ENCODE measurements at places on chromosomes 6 and 20.

DNA sequence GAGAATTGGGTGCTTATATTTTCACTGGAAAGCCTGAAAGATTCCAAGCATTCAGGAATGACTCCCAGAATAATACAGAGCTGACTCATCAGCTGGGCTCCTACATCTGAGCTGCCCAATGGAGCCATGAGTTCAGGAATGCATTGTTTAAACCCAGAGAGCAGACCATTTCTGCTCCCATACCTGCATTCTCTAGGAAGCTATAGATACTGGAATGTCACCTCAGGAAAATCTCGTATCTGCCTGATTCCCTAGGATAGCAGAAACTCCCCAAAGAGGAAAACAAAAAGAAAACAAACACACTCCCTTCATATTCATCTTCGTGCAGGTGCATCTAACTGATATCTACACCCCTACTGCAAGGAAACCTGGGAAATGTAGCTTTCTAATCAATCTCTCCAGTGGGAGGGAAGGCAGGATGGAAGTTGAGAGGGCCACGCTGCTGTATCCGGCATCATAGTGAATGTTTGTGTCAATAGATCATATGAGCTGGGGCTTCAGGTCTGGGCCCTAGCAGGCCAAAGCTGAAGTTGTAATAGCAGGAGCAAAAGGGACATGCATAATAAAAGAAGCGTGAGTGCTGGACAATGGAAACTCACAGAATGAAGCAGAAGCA is 8.2 kb upstream of the SLC2A12 start:
- no peak for DNase-seq

DNA sequence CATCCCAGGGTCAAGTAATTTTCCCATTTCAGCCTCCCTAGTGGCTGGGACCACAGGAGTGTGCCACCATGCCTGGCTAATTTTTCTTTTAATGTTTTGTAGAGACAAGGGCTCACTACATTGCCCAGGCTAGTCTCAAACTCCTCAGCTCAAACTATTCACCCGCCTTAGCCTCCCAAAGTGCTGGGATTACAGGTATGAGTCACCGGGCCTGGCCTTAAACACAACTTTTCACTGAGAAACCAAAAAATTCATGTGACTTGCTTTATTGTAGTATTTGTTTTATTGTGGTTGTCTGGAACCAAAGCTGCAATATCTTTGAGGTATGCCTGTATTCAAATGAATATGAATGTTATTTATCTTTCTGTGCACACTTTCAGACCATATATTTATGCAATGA is 72.2 kb downstream of the RWDD2A start:
- DNase-seq = no peak

DNA sequence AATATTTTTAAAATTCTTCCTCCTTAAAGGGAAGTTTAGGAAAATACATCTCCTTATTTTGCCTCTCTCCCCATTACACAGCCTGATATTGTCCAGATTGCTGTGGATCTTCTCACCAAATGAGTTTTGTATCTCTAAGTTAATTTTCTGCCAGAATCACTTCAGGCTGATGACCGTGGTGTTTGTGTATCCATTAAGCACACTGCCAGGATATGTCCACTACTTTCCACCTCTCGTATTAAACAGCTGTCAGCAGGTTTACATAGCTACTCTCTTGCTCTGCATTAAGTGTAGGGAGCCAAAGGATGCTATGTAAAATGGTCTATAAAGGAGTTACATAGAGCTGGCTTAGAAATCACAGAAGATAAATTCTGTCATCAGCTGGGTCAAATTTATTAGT is 201.1 kb downstream of the ZFAND3 start:
- no peak for DNase-seq

- no peak for DNase-seq
Observed at GRCh38 chr6:127381384-127381783, 38.0 kb upstream of the ECHDC1 start.

GRCh38 chr6:162068340-162068739 is 659.2 kb downstream of the PRKN start:
- no peak for DNase-seq

- DNase-seq = no peak
Observed at GRCh38 chr6:33994472-33995308, 151.2 kb downstream of the GRM4 start.

GRCh38 chr6:21186479-21187055 is 407.0 kb upstream of the SOX4 start:
- DNase-seq = no peak

GRCh38 chr6:138785980-138786379 is 9.9 kb upstream of the ECT2L start:
- DNase-seq = no peak

- DNase-seq = peak; percentile 61
Observed at GRCh38 chr6:26216886-26217713, 129.9 kb downstream of the HFE start.

GRCh38 chr6:30075094-30075789 is at the start of gene RNF39:
Gene RNF39, minus strand, starts transcription at chr6:30075769. Its CDS starts 184 bp downstream, at chr6:30075585.
- DNase-seq = no peak

GRCh38 chr20:34022151-34022838 is 28.6 kb downstream of the RALY start:
- DNase-seq = no peak

DNA sequence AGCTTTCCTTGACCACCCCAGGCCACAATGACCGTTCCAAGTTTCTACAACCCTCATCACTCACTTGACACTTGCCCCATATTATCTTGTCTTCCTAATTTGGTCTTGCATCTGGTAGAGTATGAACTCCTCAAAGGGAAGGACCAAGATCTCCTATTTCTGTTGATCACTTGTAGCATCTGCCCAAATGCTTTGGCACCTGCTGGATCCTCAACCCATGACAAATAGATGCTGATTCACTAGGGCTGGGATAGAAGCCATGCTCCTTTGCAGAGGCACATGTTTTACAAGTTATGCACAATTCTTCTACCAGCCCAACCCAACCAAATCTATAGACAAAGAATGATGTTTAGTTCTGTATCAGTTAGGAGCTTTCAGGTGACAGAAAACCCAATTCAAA is 110.7 kb downstream of the UNC5CL start:
- no peak for DNase-seq

DNA sequence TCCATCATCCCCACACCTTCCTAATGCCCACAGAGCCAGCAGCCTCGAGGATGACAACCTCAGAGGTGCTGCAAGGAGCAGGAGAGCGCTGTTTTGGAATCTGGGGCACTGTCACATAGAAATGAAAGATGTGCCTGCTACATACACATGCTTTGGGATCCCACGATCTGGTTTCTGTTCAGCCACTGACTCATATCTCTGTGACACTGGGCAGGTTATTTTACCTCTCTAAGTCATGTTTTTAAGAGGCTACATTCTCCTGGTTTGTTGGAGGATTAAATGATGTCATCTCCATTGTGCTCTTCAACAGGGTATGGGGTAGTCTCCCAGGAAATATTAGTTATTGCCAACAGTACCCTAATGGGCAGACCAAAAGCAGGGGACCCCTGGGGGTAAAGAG is 32.6 kb upstream of the TAB2 start:
- DNase-seq = no peak

- no peak for DNase-seq
Observed at GRCh38 chr20:35942243-35942642, 12.1 kb downstream of the SCAND1 start.

GRCh38 chr6:160750276-160750689 is 48.2 kb downstream of the PLG start:
- DNase-seq = no peak

DNA sequence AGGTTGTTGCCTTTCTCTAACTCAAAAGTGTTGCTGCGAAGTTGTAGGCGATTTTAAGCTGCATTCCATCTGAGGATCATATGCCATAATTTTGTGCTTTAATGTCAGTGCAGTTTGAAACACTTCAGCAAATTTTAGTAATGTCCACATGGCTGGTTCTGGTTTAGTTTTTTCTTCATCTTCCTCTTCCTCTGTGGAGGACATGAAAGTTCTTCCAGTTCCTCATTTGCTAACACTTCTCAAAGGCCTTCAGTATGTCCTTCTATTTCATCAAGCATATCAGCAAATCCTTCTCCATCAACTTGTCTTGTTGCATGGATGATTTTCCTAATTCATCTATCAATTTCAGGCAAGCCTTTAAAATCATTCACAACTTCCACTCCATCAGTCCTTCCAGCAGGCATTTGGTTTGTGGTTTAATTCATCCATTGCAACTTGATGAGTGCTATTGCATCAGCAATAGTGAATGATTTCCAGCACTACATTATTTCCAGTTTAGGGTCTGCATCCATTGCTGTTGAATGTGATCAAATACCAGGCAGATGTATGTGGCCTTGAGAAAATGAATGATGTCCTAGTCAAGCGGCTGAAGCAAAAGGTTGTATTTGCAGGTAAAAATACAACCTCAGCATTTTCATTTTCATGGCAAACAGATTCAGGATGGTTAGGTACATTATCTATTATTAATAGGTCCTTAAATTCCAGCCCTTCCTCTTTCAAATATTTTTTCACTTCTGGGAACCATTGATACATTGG is 20.2 kb downstream of the SHLD1 start:
- DNase-seq = no peak

- no peak for DNase-seq
Observed at GRCh38 chr20:51026269-51026668, 3.4 kb upstream of the KCNG1 start.

- DNase-seq = no peak
Observed at GRCh38 chr6:44561060-44561623, 173.6 kb downstream of the CDC5L start.

- no peak for DNase-seq
Observed at GRCh38 chr20:46139266-46139889, 21.3 kb downstream of the CD40 start.

DNA sequence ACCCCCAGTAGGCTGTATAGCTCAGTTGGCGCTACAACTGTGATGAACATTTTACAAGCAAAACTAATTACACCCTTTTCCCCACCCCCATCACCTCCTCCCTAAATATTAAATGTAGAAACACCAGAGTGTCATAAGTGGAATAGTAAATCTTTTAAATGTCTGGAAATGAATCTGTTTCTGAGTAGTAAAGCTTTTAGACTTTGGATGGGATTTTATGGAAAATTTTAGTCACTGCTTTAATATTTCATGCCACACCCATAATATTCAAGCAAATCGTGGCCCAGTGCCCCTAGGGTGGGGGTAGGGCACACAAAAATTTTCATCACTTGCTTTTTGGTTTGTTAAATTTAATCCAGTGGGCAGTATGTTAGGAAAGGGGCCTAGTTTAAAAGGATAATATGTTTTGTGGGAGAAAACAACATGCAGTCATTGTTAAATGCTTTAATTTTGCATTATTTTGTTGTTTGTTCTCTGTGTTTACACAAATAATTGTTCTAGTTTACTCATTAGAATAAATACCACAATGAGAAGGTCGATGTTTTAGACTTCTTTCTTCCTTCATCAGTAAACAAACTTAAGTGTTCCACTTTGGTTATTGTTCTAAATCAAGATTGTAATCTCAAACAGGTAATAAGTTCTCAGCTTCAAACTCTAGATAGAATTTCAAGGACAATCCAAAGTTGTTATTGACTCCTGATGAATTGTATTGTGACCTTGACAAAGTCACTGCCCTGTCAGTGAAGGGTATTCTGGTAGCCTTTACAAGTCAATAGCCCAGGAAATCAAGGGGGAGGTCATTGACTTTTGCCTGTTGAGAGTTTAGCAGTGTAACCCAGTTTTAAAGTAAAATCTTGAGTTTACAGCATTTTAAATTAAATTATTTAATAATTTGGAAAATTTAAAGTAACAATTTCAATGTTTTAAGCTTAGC is 79.2 kb downstream of the CBFA2T2 start:
- DNase-seq = no peak

GRCh38 chr20:3115190-3116107 is 30.9 kb upstream of the AVP start:
- no peak for DNase-seq

DNA sequence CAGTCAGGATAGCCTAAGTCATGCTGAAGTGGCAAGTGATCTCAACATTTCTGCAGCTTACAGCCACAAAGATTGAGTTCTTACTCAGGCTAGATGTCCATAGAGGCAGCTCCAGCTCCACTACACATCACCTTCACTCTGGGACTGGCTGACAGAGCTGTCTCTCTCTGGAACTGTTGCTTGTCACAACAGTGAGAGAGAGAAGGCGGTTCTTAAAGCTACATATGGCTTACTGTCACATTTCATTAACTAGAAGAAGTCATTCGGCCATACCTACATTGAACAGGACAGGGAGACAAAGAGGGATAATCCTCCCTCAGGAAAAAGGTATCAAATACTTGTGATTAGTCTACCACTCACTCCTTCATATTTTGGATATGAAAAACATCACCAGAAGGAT is 914.9 kb upstream of the FLRT3 start:
- DNase-seq = no peak

DNA sequence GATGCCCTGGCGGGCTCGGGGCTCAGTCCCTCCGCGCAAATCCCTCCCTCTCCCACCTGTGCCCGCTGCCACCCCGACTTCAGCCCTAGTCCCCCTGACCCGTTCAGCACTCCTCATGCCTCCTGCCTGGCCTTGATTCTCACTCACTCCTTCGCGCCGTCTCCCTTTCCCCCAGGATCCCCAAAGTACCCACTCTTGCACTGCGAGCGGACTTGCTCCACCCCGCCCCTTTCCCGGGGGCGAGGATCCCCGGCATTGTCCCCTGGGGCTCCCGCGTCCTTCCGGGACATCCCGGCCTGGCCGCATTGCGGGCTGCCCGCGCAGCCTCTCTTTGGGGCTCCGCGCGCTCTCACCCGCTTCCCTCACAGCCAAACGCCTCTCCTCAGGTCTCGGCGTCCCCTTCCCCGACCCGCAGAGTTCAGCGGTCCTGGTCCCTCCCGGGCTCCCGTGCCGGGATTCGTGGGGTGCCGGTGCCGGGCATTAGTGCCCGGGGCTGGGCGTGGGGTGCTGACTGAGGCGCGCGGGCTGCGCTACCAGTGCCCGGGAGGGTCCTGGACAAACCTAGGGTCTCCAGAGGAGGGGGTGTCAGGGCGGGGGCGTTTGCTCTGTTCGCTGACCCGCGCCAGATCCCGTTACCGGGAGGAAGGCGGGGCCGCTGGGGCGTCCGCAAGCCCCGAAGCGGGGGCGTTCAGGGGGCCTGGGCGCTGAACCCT is 45.5 kb upstream of the SUPT3H start:
- no peak for DNase-seq

DNA sequence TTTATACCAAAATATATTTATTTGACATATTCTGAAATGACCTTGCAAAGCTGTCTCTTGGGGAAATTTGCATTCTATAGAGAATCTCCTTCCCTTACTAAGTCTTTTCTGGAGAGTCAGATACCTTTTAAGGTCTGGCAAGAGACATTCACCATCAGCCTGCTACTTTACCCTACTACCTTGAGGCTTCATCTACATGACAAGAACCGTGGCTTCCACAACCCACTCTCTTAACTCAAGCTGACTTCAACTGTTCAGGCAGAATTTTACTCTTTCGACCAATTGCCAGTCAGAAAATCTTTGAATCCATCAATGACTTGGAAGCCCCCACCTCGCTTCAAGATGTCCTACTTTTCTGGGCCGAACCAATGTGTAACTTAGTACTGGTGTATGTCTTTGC is 314.2 kb downstream of the LAMA2 start:
- no peak for DNase-seq

GRCh38 chr6:27662769-27663168 is 189.9 kb upstream of the ZNF184 start:
- no peak for DNase-seq

- no peak for DNase-seq
Observed at GRCh38 chr20:9565910-9566550, 51.6 kb downstream of the LAMP5 start.
